ENCODE measurements at places on chromosomes 11 and 22. TPM values are rescaled to one million over a fixed set of nuclear protein-coding genes. Genes with fewer than 3 reads are reported as not detected.

The KDELR3 gene
- total RNA-seq, result 10.6 TPM

The KCNC1 gene
- not detected for total RNA-seq

The SLC36A4 gene
- total RNA-seq, result 6.4 TPM

The RASGRP2 gene
- 15.8 TPM for total RNA-seq

The PNPLA5 gene
- not detected for total RNA-seq

The CD3D gene
- total RNA-seq, result 34.9 TPM

DNA sequence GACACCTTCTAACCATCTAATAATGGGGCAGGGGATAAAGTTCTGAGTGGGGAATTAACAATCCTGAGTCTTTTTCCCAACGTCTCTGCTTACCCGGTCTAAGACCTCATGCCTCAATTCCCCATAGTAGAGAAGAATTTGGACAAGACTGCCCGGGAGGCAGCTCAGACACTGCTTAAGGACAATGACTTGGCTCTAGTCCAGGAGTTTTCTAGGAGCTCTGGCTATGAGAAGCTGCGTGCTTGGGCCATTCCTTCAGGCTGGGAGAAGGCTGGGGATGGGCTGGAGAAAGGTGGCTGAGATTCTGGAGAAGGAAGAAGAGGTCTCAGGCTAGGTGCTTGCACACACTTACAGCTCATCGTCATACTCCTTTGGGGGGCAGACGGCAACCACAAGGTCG lies 19.8 kb upstream of the ABCC8 start:
- peak; percentile 10 for DNase-seq

- no peak for DNase-seq
Observed at GRCh38 chr22:20906387-20906767, 10.8 kb upstream of the CRKL start.

DNA sequence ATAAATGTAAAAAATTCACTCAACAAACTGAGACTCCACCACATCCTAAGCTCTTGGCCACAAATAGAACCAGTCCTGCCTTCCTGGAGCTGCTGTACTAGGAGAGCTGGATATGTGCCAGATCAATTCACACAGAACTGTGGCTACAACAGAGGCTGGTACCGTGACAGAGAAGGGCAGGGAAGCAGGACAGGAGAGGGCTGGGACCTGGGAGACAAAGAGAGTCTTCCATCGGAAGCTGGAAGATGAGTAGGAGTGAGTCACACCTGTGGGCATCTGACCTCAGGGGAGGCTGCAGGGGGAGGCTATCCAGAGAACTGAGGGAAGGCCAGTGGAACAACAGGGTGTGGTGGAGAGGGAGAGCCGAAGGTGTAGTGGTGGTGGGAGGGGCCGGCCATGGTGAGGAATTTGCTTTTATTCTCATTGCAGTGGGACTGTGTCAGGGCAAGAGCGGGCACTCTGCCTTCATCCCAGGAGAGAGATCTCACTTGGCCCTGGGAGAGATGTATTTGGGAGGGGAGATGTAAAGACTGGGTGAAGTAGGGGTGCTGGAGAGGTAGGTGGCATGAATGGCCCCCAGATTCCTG lies 1.9 kb upstream of the LTBP3 start:
- DNase-seq, result peak; percentile 42

DNA sequence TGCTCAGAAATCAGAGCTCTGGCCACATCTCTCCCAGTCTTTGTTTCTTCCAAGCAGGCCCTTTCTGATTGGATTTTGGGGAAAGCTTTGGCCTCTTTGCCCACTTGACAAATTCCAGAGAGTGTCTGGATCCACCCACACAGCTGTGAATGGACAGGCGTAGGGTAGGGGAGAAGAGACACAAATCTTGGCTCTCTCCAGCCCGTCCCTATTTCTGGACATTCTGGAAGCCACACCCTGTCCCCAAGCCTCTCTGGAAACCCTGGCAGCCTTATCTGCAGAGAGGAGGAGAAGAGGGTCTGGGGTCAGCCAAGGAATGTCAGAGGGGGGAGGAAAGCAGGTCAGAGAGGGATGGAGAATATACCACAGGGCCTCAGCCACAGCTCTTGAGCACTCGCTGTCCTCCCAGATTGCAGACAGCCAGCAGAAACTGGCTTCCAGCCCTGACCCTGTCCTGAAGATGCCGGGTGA lies 59.5 kb upstream of the WNT11 start:
- DNase-seq, result no peak

DNA sequence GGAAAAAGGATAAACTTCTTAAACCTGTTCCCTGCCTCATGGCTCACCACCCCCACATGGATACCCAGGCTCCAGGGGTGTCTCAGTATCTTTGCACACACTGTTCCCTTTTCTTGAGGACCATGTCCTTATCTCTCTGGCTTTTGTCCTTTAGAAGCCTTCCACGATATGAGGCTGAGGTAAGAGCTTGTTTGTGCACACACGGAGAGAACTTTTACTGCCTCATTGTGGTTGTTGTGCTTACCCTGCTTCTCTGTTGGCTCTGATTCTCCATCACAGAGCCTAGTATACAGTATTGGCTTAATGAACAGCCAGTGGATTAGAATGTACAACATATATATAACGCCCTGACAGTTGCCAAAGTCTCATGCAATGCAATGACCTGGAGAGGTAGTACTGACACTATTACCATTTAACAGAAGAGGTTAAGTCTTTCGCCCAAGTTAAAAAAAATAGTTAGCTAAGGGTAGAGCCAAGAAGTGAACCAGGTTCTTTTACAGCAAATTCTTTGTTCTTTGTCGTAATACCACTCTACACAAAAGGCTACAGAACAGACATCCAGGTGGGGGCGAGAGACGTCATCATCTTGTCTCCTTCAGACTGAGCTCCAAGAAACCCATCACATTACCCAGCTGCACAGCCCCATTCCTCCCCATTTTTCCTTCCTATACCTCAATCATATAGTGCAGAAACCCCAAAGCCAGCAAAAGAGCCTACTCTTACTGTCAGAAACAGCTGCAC lies 117.3 kb downstream of the PLEKHA7 start:
- DNase-seq, result no peak

- peak; percentile 29 for DNase-seq
Observed at GRCh38 chr11:123103326-123103980, 41.5 kb upstream of the HSPA8 start.

DNA sequence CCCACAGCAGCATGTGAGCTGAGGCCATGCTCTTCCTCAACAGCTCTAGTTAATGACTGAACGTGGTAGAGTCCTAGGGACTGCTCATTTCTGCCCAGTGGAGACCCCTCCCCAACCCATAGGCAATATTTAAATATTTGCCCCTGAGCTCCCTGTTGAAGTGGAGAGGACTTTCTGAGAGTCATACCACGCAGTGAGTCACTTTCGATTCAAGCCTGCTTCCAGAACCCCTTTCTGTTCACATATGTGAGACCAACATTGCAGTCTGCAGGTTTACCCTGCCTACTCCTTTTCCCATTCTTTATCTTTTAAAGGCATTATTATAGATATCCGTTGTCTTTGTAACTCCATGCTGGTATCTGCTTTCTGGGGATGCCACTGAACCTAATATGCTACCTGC lies 946.3 kb downstream of the JRKL start:
- no peak for DNase-seq

GRCh38 chr22:47369431-47370015 lies 607.1 kb downstream of the TBC1D22A start:
- no peak for DNase-seq

DNA sequence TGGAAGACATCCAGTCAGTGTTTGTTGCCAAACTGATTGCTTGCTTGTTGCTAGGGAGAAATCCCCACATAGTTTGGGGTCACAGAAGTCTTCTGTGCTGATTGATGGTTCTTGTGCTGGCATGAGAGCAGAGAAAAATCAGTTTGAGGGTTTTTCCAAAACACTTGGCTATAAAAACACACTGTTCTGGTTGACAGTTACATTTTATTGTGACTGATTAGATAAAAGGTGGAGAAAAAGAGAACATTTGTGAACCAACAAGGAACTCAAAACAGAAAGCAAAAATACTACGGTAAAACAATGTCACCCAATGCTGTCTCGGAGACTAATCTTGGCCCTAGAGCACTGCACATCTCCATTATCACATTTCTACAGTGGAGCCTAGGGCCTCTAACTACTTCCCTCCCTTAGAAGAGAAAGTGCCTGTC lies 14.4 kb upstream of the EIF4G2 start:
- DNase-seq, result no peak

DNA sequence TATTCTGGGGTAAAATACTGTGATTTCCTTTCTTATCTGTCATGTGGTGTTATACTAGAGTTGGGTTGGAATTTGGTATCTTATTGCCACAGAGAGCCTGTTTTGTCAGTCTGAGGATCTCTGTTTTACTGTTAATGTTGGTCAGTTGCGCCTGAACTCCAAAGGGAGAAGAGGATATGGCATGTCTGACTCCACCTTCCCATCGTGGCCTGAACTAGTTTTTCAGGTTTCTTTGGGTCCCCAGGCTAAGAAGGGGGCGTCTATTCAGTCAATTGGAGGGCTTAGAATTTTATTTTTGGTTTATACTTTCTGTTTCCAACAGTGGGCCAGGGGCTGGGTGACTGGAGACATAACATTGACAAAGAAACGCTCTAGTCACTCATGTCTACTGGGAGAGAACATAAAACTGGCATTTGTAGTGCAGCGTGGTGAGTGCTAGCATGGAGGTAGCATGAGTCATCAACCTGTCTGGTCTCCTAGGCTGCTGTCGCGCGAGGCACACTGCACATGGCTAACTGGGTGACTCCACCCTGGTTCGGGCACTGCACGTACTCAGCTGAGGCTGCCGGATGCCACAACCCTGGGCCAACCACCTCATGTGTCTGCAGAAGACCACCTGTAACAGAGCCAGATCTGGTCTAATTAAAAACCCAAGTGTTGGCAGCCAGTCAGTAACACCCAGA lies 120.1 kb upstream of the OR9Q1 start:
- DNase-seq, result peak; percentile 68

DNA sequence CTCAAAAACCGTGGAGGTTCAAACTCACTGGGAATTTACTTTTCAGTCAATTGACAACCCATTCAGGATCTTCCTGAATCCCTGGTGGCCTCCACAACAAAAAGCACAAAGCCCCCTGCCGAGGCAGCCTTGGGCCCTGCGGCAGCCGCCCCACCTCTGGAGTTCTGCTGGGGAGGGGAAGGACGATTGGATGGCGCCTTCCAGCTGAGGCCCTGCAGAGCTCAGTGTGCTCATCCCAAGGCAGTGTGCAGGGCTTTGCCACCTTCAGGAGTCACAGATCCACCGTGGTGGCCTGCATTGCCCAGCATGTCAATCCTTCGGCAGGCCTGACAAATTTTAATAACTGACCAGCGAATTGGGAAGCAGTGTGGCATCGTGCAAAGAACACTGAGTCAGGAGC lies 7.4 kb downstream of the ZFTA start:
- DNase-seq, result no peak

Measured in K562 (cell line).